ENCODE measurements at places on chromosomes 11 and 22.
A peak's percentile ranks its signal among the peaks of the same experiment; 100 is the strongest.

DNA sequence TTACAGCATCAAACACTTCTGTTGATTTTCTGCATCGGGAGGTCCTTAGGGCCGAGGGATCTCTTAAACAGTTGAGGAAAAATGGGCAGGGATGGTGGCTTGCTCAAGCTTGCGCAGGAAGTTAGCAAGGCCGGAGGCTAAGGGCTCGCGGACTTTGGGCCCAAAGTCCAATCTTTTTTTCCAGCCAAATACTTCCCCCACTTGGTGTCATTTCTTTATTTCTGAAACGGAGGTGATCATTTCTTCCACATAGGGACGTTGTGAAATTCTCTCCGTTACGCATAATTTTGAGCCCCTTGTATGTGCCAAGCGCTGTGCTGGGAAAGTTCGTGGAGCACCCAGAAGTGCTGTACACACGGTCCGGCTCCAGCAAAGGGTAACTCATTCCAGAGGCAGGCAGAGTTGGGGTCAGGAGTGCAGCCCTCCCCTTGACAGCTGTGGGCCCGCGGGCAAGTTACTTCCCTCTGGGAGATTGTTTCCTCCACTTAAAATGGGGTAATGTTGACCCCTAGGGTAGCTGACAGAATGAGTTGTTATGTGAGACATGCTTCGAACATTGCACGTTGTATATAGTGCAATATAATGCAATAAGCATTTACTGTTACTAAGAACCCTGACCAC lies 809 bp downstream of the MIEF1 start:
- no peak for DNase-seq

DNA sequence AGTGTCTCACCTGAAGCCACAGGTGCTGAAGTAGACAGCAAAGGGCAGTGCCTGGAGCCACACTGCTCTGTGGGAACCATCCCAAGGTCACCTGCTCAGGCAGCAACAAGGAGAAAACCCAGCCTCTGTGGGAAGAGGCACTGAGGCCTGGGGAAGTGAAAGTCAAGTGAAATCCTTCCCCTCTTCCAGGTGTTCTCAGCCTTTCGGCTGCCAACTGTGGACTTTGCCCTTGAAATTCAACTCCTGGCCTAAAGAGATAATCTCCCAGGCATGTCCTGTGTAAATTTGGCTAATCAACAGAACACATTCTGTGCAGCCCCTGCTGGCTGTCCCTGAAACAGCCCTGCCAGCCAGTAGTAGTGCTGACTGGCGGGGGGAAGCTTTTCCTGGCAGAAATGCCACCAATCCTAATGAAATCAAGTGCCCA lies 112.1 kb downstream of the RPL27A start:
- no peak for DNase-seq

GRCh38 chr11:76669901-76670484 lies 554 bp downstream of the LRRC32 start:
- DNase-seq: no peak

DNA sequence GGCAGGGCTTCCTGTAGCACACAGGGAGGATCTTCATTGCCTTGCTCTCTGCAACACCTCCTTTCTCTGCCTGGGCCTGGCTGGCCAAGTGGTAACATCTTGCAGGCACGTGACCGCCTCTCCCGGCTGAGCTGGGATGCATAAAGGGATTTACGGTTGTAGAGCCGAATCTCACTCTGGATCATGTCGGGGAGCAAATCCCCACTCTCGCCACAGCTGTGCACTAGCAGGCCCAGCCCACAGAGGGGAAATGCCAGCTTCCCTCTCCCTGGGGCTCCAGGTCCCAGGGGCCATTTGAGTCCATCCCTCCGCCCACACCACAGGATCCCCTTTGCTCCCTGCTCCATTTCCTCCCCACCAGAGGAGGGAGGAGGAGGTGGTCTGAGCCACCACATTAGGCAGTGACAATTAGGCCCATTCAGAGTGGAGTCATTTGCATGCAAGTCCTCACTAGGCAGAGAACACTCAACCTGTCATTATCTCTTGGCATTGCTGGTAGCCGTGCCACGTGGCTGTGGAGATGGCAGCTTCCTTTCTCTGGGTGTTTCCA lies 196.7 kb downstream of the DSCAML1 start:
- DNase-seq: peak; percentile 75

DNA sequence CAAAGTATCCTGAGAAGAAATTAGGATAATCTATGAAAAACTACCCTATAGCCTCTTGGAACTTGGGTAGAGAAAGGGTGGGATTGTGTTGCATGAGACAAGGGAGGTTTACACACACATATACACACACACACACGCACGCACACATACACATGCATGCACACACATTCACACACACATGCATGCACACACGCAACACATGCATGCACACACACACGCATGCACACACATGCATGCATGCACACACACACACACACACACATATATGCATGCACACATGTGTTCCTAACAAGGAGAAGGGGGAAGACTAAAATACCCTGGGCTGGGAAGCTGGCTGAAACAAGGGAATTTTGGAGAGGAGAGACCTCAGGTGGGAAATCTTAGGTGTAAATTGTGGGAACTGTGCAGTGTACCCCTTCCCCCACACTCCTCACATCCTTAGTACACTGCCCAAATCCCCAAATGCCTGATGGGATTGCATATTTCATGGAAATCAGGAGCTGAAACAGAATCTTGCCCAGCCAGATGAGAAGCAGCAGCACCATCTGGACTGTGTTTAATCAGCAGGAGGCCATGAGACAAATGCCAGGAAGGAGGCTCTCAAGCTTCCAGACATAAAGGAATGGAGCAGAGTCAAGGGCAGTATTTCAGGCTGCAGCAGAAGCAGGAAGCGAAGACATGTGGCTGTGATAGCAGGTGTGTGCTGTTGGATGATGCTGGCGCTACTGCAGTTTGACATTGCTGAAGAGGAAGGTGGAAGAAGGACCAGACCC lies 14.6 kb upstream of the POLD3 start:
- DNase-seq: no peak
